Anterior cingulate cortex (tissue), 58 donors: ENCODE measurements at places on chromosomes 13 and 19.

- DNase-seq: no peak
Measured at GRCh38 chr13:65911546-65912193, 1318.5 kb downstream of the PCDH9 start.

GRCh38 chr13:100735494-100735893 is 60.9 kb upstream of the TMTC4 start:
- no peak for DNase-seq

DNA sequence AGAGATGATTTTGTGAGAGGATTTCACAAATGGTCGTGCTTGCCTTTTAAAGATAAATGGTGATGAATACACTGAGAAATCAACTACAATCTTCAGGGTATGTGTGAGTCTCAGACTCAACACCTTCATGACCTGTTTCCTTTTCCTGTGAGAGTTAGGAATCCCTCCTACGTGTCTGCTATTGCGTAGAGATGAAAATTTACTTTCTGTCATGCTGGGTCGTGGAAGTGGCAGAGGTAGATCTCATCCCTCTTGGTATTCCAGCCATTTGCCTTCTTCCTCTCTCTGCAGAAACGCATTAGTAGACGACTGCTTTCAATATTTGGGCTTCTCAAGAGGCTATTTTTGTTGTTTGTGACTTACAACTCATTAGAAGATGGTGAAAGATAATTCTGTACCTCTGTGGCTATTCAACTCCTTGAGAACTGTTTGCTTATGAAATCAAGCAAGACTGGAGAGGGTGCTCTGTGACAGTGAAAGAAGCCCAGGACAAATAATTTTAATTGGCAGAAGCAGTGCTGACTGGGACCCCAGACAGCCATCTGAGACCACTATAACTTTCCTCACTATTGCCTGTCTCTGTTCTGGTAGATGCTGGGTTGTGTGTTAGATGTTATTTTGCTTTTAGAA is 233.1 kb downstream of the LACC1 start:
- no peak for DNase-seq

- no peak for DNase-seq
Measured at GRCh38 chr13:26474286-26474685, 83.2 kb upstream of the WASF3 start.

DNA sequence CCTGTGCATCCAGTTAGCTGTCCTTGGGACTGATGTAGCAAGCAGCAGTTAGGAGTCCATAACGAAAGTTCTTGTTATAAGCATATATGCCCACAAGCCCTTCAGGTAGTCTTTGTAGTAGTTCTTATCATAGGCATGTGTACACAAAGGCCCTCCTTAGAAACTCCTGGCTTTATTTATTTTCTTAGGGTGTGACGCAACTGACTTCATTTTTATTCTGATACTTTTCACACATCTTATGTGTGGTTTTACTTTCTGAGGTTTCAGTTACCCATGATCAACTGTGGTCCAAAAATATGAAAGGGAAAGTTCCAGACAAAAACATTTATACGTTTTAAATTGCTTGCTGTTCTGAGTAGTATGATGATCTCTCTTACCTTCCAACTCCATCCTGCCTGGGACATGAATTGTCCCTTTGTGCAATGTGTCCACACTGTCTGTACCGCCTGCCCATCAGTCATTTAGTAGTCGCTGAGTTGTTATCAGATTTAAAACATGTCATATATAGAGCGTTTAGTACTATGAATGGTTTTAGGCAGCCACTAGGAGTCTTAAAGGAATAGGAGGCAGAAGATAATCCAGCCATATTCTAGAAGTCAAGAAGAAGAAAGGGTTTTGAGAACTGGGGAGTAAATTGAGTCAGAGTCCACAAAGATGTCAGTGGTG is 19.4 kb downstream of the GPC5 start:
- no peak for DNase-seq

GRCh38 chr13:84730376-84730775 is 848.1 kb upstream of the SLITRK1 start:
- DNase-seq: no peak

DNA sequence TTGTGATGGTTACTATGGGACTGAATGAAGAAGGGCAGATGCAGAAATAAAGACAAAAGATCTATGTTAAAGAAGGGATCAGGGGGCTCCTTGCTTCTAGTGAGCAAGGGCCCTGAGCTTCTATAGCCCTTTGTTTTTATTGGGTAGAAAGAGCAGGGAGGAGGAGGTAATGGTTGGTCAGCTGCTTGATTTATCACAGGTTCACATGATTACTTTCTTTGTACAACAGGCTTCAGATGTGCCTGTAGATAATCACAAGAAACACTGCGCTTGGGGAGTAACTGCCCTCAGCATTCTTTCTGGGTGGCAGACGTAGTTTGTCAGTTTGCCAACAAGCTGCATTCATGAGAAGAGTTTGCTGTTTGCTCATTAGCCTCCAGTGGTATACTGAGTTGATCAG is 4.8 kb upstream of the ZNF439 start:
- DNase-seq: no peak

- DNase-seq: no peak
Measured at GRCh38 chr19:58559275-58560006, 1.0 kb upstream of the UBE2M start.

DNA sequence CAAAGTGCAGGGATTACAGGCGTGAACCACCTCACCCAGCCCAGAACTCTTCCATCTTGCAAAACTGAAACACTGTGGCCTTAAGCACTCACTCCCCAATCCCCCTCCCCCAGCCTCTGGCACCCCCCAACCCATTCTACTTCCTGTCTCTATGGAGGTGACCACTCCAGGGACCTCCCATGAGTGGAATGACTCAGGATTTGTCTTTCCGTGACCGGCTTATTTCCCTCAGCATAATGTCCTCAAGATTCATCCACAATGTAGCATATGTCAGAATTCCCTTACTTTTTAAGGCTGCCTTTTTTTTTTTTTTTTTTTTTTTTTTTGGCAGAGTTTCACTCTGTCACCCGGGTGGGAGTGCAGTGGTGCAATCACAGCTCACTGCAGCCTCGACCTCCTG is 3.6 kb upstream of the F2RL3 start:
- DNase-seq: no peak
